ENCODE measurements at places on chromosomes 12 and 14. TPM values are rescaled to one million over a fixed set of nuclear protein-coding genes. Genes with fewer than 3 reads are reported as not detected.
A peak's percentile ranks its signal among the peaks of the same experiment; 100 is the strongest.

DNA sequence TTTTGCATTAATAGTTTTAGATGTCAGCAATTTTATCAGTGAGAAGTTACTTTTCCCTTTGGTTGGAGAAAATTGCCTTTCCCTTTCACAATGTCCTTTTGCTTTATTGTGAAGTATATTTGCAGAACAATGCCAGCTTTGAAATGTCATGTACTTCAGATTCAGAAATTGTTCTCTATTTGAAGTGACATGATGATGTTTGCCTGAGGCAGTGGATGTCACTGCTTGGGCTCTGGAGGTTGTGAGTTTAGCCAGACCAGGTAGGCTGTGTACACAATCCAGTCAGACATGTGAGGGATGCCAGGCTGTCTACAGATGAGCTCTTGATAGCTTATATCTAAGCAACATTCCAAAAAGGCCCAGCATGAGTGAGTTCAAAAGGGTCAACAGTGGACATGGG is 451.9 kb upstream of the FBXO33 start:
- no peaks in the 10 kb centered on the region for H3K27me3 ChIP-seq
- no peak for DNase-seq
- H3K4me3 ChIP-seq: no peak overlapping the region

- DNase-seq: peak; percentile 2
- H3K27ac ChIP-seq: no peak overlapping the region
- H3K4me3 ChIP-seq: no peak overlapping the region
Measured at GRCh38 chr14:105328678-105329390, 14.3 kb downstream of the PACS2 start.

DNA sequence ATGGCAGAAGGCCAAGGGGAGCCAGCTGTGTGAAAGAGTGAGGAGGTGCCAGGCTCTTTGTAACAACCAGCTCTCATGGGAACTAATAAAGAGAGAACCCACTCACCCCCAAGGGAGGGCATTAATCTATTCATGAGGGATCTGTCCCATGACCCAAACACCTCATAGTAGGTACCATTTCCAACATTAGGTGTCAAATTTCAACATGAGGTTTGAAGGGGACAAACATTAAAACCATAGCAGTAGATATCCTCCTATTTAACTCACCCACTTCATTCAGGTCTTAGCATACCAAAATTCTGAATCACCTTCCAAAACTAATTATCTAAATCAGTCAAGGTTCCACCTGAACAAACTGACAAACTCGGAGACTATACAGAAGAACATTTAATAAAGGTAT is 75.3 kb downstream of the PPFIA2 start:
- no peaks in the 10 kb centered on the region for H3K4me1 ChIP-seq
- no peak overlapping the region for H3K4me3 ChIP-seq

LBHD2 gene
- 0.09 TPM for total RNA-seq

C1QL4 gene
- 0.27 TPM for total RNA-seq

Measured in muscle of leg (tissue), 16 donors.